Hematopoietic multipotent progenitor cell treated with erythropoietin and hydrocortisone succinate and interleukin-3 and kit ligand, for 6 days (in vitro differentiated cells): ENCODE measurements at places on chromosomes 2 and 18.

- no peak for DNase-seq
Observed at GRCh38 chr2:3399829-3400228, 20.3 kb downstream of the TRAPPC12 start.

DNA sequence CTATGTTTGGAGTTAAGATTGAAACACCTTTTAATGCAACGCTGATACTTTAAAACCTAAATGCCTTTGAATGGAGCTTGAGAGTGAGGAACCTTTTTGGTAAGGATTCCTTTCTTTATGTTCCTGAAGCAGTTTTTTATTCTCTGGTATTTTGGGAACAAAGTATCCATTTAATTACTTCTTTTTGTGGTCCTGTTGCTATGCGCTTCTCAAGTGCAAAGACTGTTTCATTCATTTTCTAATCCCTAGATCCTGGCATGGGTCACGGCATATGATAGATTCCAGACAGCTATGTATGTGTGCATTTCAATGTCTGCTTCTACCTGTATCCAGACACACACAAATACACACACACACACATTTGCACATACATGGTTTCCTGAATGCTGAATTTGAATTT, 28.0 kb downstream of the TRPM8 start:
- DNase-seq: no peak

- DNase-seq: no peak
Observed at GRCh38 chr18:77433076-77433475, 183.4 kb downstream of the GALR1 start.

DNA sequence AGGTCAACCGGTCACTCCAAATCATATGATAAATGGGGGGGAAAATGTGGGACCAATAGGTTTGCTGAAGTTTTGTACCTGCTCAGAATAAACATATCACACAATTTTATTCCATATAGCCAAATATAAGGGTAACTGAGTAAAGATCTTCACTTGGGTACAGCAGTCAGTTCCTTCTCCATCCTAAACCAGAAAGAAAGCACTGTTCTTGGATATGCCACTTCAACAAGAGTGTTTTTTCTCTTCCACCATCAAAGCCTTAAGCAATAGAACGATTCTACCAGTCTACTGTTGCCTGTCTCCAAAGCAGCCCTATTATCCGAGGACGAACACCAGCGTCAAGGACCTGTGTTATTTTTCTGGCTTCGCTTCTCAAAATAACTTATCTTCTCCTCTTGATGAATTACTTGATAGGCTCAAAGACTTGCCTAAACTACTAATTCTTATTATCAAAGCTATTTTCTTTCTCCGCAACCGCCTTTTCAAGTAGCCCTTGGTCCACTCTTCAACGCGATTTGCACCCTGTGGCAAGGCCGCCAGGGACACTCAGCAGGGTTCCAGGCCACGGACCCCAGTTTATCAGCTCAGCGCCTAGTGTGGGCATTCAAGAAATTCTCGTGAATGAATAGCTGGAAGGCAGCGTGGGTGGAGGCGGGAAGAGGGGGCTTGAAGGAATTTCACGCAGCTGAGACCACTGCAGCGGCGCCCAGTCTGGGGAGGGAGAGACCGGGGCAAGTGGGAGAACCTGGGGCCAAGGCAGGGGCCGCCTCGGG, 646 bp downstream of the ALS2 start:
- peak; percentile 58 for DNase-seq

- no peak for DNase-seq
Observed at GRCh38 chr2:75174981-75175380, 24.3 kb downstream of the TACR1 start.

DNA sequence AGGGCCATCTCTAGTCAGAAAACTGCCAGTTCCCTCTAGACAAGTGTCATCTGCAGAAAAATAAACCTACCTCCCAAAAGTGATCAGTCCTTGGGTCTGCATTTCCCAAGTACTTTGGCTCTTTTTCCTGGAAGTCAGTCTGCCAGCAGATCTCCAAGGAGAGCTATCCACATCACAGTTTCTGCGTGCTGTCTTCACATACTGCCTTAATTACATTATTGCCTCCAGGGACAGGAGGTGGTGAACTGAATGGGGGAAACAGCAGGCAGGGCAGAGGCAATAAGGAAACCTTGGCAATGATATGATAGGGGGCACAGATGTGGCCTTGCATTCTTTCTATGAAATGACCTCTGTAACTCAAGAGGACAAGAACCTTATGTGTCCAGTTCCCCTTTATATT, 105.9 kb upstream of the SIX2 start:
- DNase-seq: no peak

DNA sequence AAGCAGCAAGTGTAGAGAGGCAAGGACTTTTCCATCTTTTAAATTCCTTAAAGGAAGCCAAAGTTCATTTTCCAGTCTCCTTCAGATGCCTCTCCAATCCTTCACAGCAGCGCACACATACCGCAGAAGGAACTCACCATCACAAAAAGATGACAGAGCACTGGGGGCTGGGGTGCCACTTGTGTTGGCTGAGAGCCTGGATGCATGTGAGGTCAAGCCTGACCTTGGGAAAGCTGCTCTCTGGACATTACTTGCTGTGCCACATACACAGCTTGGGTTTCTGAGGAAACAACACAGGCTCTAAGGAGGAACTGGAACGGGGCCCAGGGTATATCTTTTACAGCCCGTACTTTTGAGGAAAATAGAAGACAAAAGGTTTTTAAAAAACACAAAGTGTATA, 364.3 kb upstream of the MEX3C start:
- no peak for DNase-seq

GRCh38 chr2:19829672-19830071, 72.1 kb downstream of the TTC32 start:
- no peak for DNase-seq

GRCh38 chr18:35045121-35045520, 3.9 kb downstream of the MAPRE2 start:
- peak; percentile 30 for DNase-seq

GRCh38 chr2:152335726-152336118, 748 bp downstream of the FMNL2 start:
- no peak for DNase-seq

DNA sequence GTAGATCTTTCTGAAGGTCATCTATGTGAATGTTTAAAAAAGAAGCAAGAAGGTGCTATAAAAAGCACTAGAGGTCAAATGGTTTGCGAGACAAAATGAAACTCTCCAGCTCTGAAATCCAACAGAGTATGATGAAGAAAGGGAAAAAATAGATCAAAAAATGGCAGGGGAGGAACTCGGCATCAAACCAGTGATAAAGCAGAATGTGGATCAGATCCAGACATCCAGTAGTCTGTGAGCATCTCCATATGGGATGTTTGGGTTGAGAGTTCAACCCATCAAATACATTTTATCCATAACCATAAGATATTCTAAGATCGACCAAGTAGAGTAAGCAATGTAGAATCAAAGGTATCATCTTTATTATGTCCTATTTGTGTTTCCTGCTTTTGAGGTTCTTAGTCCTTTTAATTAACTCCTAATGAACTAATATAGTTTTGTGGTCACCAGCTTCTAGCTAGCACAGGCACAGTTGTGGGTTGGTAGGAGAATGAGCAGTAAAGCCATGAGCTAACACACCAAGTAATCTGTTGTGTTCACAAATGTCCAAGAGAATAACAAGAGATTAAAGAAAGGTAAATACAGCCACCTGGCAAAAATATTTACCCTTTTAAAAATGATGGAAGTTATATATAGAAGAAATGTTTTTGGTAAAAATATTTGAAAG, 160.9 kb downstream of the NEDD4L start:
- DNase-seq: no peak

DNA sequence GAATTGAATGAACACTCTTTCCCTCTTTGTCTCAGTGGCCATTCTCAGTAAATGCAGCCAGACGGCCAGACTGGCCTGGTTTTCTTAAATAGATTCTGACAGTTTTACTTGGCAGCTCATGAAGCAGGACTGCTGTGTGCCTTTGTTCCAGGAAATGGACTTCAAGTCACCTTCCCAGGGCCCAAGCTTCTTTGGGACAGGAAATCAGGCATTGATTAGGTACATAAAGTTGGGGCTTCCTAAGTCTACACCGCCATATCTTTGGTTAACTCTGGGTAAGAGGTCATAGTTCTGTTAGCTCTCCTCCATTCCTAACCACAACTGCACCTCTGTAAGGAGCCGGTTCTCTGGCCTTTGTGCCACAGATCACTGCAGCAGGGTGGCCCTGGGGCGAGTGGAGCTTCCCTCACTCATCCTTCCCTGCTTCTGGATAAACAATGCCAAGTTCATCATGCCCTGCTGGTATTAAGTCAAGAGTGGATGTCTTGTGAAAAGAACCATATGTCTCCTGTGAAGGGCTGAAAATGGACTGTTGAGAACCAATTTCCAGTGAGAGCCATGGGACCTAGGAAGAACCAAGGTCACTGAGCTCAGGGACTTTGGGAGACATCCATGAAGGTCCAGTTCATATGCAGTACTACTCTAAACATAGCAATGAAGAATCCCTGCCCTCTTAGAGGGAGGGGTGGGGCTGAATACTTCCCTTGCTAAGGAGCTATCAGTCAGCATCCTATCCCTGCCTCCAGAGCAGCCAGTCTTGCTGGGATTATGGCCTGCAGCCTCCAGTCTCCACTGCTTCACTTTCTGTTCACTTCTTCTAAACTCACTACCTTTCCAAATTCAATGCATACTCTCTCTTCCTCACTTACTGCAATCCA, 122.6 kb upstream of the XPO1 start:
- no peak for DNase-seq

DNA sequence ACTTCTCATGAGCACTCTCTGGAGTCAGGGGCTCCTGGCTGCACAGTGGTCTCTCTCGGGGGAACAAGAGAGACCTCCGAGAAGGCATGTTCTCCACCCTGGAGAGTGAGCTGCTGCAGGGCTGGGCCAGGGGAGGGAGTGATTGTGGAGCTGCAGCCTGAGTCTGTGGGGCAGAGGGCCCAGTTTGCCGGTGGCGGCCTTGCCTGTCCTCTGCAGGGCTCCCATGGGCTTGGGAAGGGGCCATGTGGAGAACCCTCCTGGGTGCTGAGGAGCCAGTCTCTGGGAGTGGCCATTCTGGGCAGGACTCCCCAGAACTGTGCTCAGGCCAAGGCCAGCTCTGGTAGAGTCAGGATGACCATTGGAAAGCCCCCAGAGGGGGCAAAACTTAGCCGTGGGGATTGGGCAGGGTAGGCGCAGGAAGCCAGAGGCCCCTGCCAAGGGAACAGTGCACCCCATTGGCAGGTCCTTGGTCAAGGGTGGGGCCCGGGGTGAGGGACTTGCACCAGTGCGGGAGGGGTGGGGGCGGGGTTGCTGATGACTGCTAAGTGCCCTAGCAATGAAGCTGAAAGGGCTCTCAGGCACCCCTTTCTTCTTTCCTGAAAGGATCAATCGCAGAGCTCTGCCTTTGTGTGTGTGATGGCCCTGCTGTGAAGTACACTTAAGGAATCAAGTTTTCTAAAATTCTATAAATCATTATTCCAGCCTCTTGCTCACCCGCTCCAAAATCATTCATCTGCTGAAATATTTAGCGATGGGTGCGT, 69.7 kb upstream of the BOD1L2 start:
- no peak for DNase-seq

- no peak for DNase-seq
Observed at GRCh38 chr2:135124924-135125886, 73.1 kb downstream of the RAB3GAP1 start.

GRCh38 chr18:55031164-55031563, 71.9 kb upstream of the CCDC68 start:
- no peak for DNase-seq

GRCh38 chr2:15934291-15934945, 5.9 kb upstream of the MYCN start:
- no peak for DNase-seq

DNA sequence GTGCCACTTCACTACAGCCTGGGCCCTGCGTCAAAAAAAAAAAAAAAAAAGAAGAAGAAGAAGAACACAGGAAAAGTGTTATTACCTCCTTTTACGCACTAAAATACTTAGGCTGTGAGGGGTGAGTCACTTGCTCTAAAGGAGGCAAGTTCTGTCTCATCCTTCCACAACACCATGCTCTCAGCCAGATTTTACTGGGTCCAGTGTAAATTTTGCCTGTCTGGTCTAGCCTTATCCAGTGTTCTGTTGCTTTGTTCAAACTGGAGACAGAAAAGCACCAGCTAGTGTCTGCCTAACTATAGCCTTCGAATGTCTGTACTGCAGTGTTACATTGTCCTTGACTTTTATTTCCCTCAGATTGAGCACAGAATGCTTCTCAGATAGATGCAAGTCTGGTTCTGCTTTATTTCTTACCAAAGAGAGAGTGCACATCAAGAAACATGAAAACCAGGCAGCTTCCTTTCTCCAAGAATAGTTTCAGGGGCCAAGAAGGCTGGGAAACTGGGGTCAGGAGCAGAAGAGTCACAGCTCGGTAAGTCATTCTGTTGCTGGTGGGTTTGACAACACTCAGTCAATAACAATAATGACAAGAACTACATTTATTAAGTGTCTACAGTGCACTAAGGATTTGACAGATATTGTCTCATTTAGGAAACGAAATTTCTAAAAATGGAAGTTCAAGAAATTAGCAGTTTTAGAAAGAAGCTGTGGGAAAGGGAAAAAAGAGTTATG, 3.1 kb upstream of the MSGN1 start:
- no peak for DNase-seq

DNA sequence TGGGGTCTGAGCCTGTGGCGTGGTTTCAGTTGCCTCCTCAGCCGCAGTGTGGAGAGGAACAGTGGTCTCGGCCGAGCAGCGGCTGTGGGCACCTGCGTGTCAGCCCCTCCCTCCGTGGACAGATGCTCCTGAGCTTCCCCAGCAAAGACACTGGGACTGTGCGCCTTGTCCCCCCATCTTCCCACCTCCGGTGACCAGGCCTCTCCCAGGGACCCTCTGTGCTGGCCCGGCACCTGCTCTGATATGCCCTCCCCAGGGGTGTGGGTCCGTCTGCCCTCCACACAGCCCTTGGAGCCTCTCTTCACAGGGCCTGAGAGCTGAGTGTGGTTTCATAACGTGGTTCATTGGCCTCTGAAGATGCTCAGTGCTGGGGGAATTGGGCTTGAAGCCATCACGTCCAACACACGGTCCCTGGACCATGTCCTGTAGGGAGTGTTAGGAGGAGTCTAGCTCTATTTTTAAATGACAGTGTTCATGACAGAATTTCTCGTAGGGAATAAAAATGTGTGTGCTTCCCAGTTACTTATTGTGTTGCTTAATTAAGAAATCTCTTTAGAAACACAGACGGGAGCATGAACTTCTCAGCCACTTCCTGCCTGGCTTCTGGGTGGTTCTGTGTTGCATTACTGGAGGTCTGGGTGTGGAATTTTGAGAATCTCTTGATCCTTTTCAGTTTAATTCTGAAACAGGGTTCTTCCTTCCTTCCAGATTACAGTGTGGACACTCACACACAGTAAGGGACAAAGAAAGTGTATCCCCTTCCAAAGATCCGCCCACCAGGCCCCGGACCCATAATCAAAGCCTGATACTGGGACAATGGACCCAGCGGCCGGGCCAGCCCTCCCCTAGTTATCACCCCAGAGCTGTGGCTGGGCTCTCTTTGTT, 110.7 kb downstream of the NFATC1 start:
- DNase-seq: no peak

DNA sequence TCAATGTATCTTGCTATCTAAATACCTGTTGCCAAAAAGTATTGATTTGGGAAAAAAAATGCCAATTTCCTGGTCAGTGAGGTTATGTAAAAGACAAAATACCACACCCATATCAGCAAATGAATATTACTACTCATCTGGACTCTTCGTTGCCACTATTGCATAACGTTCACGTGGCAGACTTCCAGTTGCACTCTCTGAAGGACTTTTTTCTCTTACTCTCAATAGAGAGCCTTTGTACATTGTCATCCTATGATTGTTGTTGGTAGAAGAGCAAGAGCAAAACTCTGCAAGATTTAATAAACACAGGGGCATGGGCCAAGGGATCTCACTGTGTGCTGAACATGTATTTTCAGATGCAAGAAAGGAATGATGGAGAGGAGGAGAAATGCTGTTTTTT, 689.8 kb downstream of the MBD2 start:
- no peak for DNase-seq
